NCI-H1417 treated with DMSO at 0.1 percent for 48 hours (cell line): ENCODE measurements at places on chromosomes 16 and 17.

DNA sequence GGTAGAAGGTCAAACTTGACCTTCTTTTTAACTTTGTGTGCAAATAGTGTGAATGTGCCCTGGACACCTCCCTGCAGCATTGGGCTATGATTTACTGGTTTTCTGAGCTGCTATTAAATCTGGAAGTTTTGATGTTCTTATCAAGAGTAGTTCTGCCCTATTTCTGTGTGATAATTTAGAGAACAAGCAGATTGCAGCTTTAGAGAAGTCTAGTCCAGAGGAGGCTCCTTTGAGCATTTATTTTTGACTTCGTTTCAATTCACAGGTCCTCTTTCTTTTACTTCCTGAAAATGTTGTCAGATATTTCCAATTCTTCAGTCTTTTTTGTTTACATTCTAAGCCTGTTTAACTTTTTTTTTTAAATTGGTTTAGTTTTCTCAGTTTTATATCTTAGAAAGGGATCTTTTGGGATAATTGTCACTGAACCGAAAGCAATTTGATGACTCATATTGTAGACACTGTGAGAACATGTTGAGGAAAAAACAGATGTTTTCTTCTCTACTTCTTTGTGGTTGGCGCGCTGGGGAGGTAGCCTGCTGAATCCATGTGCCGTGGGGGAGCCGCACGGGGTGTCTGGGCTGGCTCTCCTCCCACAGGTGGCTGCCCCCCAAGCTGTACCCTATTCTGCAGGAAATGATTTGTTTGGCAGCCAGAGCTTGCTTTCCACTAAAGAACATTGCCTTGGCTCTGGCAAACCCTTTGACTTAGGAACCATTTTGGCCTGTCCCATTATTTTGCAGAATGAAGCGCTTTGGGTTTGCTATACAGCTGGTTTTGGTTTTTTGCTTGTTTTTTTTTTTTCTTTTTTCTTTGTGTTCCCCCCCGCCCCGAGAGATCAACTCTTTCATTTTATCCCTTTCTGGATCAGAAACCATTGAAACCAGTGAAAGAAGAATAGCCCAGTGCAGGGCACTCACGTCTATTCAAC, 53.4 kb downstream of the MFSD11 start:
- no peak for DNase-seq

- no peak for DNase-seq
Observed at GRCh38 chr16:31876951-31877828, 3.6 kb downstream of the ZNF267 start.

DNA sequence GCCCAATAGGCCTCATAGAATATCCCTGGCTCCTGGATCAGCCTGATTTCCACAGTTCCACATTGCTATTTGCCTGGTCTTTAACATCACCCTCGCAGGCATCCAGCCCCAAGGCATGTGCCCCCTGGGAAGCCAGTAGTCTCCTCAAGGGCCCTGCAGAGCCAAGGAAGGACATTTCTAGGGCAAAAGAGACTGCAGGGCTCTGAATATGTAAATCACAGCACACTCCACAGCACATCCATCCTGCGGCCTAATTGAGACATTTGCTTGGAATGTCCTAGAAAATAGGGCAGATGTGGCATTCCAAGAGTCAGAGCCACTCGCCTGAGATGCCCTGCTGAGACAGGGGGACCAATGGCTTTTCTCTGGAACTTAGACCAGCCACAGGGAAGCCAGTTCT, 11.4 kb upstream of the C16orf78 start:
- DNase-seq: no peak

GRCh38 chr16:51008607-51009006, 142.5 kb downstream of the SALL1 start:
- no peak for DNase-seq

DNA sequence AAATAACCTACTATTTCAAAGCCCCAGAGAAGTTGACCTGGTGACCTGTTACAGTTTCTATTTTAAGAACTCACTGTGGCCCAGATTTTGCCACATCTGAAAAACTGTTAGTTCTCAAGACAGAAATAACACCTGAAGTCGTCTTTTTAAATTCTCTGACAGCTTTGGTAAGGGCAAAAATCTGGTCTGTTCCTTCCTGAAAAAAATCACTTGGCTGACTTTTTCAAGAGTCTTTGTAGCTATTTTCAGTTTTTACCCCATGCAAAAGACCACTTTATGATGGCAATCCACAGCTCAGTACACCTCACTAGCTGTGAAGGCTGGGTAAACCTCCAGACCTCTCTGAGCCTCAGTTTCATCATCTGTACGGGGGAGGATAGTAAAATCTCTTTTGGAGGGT, 60.7 kb upstream of the SREBF1 start:
- no peak for DNase-seq

DNA sequence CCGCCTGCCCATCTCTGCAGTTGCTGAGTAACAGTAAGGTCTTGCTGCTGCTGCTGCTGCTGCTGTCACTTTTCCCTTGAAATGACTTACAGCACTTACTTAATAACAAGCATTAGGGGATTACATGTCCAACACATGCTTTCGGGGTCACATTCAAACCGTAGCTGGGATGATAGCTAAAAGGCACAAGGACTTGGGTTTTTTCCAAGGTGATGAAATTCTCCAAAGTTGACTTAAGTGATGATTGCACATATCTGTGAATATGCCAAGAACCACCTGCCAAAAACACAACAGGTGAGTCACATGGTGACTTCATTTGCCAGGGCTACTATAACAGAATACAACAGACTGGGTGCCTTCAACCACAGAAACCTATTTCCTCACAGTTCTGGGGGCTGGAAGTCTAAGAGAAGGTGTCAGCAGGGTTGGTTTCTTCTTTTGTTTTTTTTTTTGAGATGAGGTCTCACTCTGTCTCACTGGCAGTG, 121.9 kb upstream of the TNRC6C start:
- no peak for DNase-seq

GRCh38 chr17:71995590-71995989, 125.2 kb upstream of the SOX9 start:
- DNase-seq: no peak

GRCh38 chr17:13753771-13754170, 152.0 kb upstream of the HS3ST3A1 start:
- DNase-seq: no peak

- DNase-seq: no peak
Observed at GRCh38 chr17:1166276-1166675, 13.5 kb downstream of the ABR start.
